ENCODE measurements at places on chromosomes 3 and 15.

- no peak for DNase-seq
These were observed 416.0 kb downstream of the SHQ1 start for GRCh38 chr3:72432246-72432645.

DNA sequence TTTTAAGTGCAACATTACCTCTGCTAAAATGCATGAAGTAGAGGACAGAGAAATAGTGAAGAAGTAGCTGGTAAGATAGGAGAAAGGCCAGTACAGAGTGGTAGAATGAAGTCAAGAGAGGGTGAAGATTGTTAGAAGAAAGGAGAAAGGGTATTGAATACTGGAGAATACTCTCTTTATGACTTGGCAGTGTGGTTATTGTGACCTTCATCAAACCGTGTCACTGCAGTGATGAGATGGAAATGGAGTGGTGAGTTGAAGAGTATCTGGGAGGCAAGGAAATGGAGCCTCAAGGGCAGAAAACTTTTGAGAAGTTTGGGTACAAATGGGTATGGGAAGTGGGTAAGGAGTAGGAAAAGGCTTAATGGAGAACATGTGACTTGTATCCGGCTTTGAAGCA is 24.7 kb downstream of the MINDY2 start:
- DNase-seq = no peak

DNA sequence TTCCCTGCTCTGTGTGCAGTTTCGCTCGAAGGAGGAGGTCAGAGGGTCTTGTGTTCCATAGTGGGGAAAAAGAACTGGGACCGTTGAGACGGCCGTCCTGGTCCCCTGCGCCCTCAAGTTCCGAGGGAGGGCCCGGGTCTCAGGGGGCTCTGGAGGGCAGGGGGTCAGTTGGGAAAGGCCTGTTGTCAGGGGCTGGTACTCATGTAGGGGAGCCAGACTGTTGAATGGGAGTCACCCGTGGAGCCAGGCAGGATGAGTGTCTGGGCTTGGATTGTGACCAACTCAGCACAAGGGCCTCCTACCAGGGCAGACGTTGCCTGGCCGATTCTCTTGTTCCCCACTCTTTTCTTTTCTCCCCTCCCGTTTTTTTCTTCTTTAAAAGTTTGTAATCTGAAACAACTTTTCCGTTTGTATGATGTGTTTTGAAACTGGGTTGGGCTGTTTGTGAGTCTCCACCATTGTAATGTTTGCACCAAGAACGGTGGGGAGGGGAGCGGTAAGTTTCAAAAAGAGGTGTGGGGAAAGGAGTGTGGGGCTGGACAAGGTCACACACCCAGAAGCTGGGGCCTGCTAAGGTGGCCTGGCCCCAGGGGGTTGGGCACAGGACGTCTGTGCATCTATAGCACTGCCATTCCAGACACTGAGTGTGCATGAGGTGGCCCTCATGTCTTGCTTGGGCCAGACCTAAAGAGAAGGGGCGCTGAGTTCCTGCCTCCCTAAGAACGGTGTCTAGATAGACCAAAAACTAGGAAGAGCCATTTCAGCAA is 1.1 kb downstream of the CMTM7 start:
- no peak for DNase-seq

GRCh38 chr15:29533647-29534046 is 264.0 kb upstream of the NSMCE3 start:
- no peak for DNase-seq

DNA sequence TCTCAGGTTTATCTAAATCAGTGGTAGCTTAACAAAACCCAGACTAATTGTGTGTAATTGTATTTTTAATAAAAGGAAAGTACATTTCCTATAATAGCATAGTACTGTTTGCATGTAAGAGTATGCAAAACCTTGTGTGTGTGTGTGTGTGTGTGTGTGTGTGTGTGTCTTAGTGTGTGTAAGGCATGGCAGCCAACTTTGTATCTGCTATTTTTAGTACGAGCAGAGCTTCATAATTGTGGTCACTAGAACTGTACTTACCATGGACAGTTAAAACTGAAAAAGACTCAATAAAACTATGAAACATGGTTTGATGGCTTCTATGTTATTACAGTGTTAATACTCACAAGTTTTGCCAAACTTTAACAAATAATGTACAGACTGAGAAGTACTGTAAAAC is 6.2 kb downstream of the P2RY1 start:
- DNase-seq = no peak

- DNase-seq = no peak
These were observed 26.3 kb upstream of the TRIM59 start for GRCh38 chr3:160475884-160476283.

Measured in KG1 (cell line).